Lung microvascular endothelial cell (primary cell): ENCODE measurements at places on chromosomes 4 and X. TPM values are rescaled to one million over a fixed set of nuclear protein-coding genes. Genes with fewer than 3 reads are reported as not detected.

DNA sequence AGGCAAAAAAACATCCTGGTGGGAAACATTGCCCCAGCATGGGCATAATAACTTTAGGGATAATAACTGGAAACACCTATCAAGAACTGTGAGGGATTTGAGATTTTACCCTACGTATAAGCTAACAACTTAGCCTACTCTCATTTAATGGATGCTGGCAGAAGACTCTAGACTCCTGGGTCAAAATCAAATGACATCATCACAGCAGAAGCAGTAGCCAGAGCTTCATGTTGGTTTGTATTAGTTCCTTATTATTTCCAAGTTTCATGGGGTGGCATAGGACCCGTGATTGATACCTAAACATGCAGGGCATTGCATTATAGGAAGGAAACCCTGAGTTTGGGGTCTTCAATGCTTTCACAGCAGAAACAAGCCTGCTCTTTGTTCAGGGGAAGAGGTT, 4.6 kb downstream of the TCEAL9 start:
- DNase-seq: no peak

- no peak for DNase-seq
Observed at GRCh38 chr4:94634271-94634670, 123.5 kb upstream of the BMPR1B start.

DNA sequence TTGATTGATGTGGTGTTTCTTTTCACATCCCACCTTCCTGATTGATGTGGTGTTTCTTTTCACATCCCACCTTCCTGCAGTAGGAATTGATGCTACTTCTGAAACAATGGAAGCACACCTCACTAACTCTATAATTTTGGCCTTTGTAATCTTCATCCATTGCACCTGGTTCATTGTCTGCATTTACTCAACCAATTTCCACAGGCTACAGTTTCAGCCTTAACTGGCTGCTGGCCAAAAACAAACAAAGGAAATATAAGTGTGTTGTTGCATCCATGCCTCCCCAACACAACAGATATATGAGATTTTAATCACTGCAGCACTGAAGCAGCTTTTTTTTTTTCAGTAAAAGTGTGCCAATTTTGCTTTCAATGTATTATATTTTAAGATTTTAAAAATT, 867.6 kb upstream of the PCDH7 start:
- DNase-seq: no peak

GRCh38 chr4:157840648-157841047, 332.2 kb downstream of the GASK1B start:
- no peak for DNase-seq

- DNase-seq: no peak
Observed at GRCh38 chr4:40850496-40850895, 100.7 kb downstream of the NSUN7 start.

DNA sequence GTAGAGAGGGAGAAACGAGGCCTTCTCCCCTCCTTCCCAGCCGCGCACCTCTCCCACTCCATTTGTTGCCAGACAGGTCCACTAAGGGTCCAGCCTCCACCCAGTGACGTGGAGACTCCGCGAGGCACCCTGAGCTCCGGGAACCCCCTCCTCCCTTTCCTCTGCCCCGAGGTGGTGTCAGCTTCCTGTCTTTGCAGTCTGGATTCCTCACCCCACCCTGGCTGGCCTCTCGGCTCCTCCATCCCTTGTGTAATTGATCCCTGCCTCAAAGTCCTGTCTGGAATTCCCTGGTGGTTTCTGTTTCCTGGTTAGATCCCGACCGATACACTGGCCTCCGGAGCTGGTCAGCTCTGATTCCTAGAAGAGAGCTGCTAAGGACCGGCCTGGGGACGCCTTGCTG, 105.9 kb upstream of the SCOC start:
- peak; percentile 82 for DNase-seq

- no peak for DNase-seq
Observed at GRCh38 chr4:140056015-140056414, 98.0 kb downstream of the MAML3 start.

GRCh38 chr4:185742766-185743165, 69.2 kb downstream of the SORBS2 start:
- DNase-seq: peak; percentile 53

DNA sequence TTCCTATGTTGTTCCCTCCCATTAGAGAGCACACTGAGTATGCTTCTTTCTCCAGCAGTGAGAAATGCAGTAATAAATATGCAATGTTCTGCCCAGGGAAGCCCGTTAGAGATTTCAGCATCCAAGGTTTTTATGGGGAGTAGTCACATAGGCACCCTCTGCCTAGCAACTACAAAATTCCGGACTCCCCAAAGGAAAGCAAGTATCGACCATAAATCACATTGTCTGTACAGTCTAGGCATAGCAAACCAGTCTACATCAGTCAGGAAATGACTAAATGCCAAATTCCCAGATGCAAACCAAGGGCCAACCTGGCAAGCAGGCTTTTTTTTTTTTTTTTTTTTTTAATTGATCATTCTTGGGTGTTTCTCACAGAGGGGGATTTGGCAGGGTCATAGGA, 34.8 kb downstream of the GPR101 start:
- DNase-seq: no peak

GRCh38 chr4:7043284-7044136, at the start of gene TADA2B:
TADA2B (plus strand) TSS chr4:7043372; CDS start chr4:7043580, 208 bp downstream.
- peak; percentile 63 for DNase-seq

DNA sequence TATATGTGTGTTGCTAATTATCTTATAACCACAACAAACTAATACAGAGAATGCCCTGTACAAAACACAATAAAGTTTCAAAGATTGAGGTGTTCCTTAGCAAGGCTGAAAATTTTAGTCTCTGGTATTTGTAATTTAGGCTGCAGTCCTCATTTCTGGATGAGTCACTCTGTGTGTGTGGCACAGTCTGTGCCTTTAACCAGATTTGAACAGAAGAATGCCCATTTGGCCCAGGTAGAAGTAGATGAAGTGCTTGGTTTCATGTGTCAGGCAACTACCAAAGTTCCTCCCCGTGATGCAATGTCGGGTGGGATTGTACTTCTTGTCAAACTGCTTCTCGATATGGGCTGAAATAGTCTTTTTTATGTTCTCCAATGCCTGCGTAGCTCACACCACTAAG, 91.6 kb upstream of the H2AZ1 start:
- no peak for DNase-seq

DNA sequence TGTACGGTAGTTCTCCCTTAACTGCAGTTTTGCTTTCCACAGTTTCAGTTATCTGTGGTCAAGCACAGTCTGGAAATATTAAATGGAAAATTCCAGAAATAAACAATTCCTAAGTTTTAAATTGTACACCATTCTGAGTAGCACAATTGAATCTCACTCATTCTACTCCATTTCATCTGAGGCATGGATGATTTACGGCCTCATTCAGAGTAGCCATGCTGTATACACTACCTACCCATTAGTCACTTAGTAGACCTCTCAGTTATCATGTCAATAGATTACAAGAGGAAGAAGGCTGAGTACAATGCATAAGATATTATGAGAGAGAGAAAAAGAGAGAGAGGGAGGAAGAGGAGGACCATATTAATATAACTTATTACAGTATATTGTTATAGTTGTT, 77.5 kb downstream of the ENOX2 start:
- DNase-seq: no peak

DNA sequence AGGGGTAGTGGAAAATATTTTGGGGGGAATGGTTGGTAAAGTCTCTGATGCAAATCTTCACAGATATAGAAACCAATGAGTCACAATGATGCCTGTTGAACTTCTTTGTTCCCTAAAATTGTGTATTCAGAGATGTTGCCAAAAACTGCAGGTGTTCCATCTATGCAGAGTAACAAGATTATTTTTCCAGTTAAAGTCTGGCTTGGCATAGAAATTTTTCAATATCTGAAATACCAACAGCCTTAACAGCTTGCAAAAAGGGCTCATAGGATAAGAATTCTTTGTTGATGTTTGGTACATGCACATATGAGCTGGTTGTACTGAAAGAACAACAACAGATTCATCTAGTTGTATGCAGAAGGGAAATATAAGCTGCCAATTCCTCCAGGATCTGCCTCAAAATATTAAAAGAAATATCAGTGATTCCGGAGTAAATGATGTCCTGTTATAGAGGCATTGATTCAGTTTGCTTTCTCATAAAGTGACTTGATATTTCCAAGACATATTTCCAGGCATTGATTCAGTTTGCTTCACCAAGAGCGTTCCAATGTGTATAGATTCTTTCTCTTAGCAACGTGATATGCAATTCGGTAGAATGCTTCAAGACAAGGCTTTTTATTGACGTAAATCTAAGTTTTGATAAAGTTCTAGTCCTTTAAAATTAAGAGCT, 564.4 kb downstream of the TMA16 start:
- DNase-seq: no peak

DNA sequence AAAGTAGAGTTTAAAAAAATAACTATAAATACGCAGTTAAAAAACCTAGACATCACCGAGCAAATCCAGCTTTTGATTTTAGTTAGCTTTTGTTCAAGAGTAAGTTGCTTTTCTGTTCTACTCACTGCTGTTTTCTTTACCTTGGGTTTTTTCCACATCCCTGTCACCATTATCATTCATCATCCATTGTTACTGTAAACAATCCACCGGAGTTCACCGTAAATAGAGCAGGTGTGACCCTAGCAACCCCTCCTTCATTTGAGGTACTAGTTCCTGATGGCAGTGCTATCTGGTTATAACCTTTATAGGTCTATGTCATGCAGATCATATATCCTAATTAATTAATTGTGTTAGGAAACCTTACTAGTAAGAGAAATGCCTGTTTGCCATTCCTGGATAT, 43.0 kb upstream of the TEX13D start:
- DNase-seq: no peak

DNA sequence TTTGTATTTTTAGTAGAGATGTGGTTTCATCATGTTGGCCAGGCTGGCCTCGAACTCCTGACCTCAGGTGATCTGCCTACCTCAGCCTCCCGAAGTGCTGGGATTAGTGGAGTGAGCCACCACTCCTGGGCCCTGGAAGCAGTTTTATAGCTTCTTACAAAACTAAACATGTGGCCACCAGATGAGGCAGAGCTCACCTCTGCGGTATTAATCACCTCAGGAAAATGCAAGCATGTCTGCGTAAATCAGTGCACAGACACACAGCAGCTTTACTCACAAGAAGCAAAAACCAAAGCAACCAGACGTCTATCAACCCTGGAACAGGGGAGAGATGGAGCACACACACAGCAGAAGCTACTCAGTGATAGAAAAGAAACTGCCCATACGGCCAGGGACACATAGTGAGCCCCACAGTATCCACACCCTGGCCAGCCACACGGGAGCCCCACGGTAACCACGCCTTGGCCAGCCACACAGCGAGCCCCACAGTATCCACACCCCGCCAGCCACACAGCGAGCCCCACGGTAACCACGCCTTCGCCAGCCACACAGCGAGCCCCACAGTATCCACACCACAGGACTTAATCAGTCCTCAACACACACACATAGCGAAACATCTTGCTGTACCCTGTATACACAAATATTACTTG, 30.2 kb downstream of the PPP2R3B start:
- no peak for DNase-seq

DNA sequence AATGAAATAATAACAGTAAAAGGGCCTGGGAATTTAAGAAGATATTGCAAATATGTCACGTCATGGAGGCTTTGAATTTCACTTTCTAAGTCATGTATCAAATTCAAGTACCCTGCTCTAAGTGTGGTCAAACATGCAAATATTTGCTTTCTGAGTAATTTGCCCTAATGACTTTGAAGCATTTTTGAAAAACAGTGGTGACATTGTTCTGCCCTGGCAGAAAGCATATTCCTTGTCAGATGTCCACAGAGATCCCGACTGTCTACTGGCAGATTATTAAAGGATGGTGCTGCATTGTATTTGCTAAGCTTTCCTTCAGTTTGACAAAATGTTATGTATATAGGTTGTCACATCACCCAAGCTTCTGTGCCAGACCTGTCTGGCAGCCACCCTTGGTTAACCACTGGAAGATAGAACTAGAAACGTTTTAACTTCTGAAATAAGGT, 92.5 kb downstream of the ANK2 start:
- DNase-seq: no peak

DNA sequence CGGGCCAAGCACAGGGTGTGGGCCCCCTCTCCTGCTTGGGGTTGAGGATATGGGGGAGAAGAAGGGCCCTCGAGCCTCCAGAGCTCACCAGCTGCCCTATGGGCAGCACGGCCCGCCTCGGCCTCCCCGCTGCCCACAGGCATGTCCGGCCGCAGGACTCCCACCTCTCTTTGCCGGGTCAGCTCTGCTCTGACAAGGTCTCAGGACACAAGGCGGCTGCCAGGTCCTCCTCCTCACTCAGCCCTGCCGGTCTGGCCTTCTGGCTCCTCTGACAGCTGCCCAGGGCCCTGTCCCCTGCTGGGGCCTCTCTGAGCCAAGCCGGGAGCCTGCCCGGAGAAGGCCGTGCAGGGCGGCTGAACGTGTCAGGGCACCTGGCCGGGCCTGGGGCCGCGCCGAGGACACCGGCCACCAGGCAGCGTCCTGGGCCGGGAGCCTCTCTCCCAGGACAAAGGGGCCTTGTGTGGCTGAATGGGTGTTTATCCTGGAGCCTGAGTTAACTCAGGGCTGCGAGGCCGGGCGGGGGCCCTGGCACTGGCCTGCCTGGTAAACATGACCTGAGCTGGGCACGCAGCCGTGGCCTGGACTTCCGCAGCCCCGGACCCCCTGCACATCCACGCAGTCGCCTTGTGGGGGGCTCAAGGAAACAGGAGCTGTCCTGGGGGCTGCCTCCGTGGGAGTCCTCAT, 25.7 kb downstream of the TACC3 start:
- no peak for DNase-seq

DNA sequence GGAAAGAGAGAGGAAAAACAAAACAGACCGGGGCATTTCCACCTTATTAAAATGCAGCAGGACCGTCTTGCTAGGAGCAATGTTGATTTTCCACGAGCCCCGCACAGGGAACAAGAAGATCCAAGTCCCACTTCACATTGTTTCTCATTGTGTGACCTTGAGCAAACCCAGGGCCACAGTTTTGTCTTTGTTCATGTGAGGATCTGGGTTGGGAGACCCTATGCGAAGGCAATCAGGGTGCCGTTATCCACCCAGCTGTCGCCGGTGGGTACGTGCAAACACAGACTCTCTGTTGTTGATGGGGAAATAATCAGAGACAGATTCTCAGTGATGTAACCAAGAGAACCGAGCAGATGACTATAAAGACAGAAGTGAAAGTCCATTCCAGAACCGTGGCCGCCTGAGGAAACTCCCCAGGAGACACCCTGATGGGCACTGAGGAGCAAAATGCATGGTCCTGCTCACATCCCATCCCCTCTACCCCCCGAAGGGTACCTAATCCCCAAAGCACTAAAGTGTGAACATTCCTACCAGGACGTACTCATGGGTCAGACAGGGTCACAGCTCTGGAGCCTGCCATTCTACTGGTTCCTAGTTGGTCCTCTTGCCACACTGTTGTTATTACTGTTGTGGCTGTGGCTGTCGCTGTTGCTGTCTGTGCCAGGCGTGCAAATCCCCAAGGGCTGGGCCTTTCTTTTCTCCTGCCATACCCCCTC, 102.7 kb upstream of the RBPJ start:
- no peak for DNase-seq

Gene PPEF1
- total RNA-seq: not detected in 2 replicates

Gene PAGE4
- total RNA-seq: not detected in 2 replicates

Gene NUP62CL
- total RNA-seq: not detected in 2 replicates

Gene PPBP
- not detected in 2 replicates for total RNA-seq

Gene FRG2
- not detected in 2 replicates for total RNA-seq

Gene AREG
- total RNA-seq: under 0.01 and 0.22 TPM in 2 replicates

Gene C1QTNF7
- total RNA-seq: not detected in 2 replicates

Gene RIPPLY1
- total RNA-seq: not detected in 2 replicates

Gene PTPN13
- total RNA-seq: 0.20 and 0.22 TPM in 2 replicates

Gene CNGA1
- not detected in 2 replicates for total RNA-seq

Gene MAGEE1
- total RNA-seq: 0.44 and 0.60 TPM in 2 replicates

Gene ETDB
- not detected in 2 replicates for total RNA-seq

Gene MAP9
- under 0.01 TPM in 2 replicates for total RNA-seq
